Glutamatergic neuron (in vitro differentiated cells): ENCODE measurements at places on chromosomes 1 and 21.
A peak's percentile ranks its signal among the peaks of the same experiment; 100 is the strongest.

DNA sequence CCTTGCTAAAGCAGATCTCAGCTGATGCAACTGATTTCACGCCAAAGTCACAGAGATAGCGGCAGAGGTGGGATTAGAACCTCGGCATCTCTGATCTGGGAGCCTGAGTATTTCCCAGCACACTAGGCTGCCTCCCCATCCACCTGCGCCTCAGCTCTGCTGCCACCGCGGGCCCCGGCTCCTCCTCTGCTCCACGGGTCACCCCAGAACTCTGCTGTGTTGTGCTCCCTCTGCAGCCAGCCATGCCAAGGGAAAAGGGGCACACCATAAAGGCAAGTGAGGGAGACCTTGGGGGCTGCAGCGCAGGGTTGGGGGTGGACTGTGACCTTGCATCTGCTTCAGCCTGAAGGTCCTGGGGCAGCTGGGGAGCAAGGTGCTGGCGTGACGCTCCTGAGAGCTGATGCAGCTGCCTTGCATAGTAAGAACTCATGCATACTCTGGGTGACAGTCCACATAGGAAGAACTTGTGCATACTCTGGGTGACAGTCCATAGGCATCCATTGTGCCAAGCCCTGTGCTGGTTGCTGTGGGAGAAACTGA is 68.7 kb downstream of the MAN1C1 start:
- no peaks in the 10 kb centered on the region for H3K36me3 ChIP-seq
- H3K4me3 ChIP-seq, result no peak overlapping the region
- peaks cover 2% of the 10 kb centered on the region for H3K27me3 ChIP-seq
- H3K4me1 ChIP-seq, result no peaks in the 10 kb centered on the region
- DNase-seq, result no peak
- no peak overlapping the region for H3K27ac ChIP-seq

- H3K27ac ChIP-seq, result no peak overlapping the region
- H3K27me3 ChIP-seq, result peaks cover 14% of the 10 kb centered on the region
- H3K4me3 ChIP-seq, result peak overlapping the region; percentile 100
- no peak for DNase-seq
- peaks cover 7% of the 10 kb centered on the region for H3K36me3 ChIP-seq
These were observed 1.4 kb downstream of the B4GALT3 start for GRCh38 chr1:161175771-161176453.

DNA sequence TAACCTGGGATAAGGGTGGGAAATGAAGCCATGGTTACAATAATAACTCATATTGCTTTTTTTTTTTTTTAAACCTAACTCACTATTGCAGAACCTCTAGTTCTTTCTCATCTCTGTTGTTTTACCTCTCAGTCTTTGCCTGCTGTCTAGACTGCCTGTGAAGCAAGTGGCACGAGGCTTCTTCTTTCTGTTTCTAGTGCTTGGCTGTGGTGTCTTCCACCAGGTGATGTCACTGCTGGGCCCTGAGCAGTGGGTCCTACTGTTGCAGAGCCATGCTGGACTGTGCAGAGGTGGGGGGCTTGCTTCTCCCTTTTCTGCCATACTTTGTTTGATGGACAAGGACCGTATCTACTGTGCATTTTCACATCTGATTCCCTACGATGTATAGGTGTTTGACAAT is 51.7 kb downstream of the ZNF326 start:
- H3K36me3 ChIP-seq, result no peaks in the 10 kb centered on the region
- no peak for DNase-seq
- peaks cover 10% of the 10 kb centered on the region for H3K4me1 ChIP-seq
- H3K4me3 ChIP-seq, result no peak overlapping the region
- no peak overlapping the region for H3K27ac ChIP-seq

GRCh38 chr1:221753828-221754188 is 11.9 kb upstream of the DUSP10 start:
- H3K36me3 ChIP-seq, result no peaks in the 10 kb centered on the region
- H3K27ac ChIP-seq, result no peak overlapping the region
- no peak for DNase-seq
- peaks cover 1% of the 10 kb centered on the region for H3K4me1 ChIP-seq
- H3K4me3 ChIP-seq, result no peak overlapping the region

- no peak overlapping the region for H3K27ac ChIP-seq
- no peaks in the 10 kb centered on the region for H3K4me1 ChIP-seq
- H3K4me3 ChIP-seq, result no peak overlapping the region
- DNase-seq, result no peak
These were observed 10.9 kb downstream of the IGSF21 start for GRCh38 chr1:18118491-18118890.

DNA sequence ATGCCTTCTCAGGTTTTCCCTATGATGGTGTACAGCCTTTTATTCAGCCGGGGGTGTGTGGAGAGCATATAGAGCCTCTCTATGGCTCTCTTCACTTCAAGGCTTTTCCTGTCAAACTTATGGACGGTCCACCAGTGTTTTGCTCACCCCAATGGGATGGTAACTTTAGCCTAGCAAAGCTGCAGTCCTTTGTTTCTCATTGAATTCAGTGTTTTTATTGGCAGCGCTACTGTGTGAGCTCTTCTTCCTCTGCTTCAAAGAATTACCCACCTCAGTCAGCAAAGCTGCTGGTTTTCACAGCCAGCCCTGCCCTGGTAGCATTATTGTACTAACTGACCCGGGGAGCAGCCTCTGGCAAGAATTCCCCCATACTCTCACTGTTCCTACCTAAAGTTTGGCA is 145.3 kb upstream of the RRP15 start:
- DNase-seq, result no peak
- H3K27me3 ChIP-seq, result peaks cover 2% of the 10 kb centered on the region
- no peak overlapping the region for H3K27ac ChIP-seq
- H3K4me3 ChIP-seq, result no peak overlapping the region
- H3K4me1 ChIP-seq, result no peaks in the 10 kb centered on the region

- H3K27ac ChIP-seq, result no peak overlapping the region
- H3K4me1 ChIP-seq, result peaks cover 8% of the 10 kb centered on the region
- H3K27me3 ChIP-seq, result peaks cover 7% of the 10 kb centered on the region
These were observed 43.3 kb downstream of the FAAP20 start for GRCh38 chr1:2151252-2151651.

GRCh38 chr1:58573705-58574591 is 3.1 kb downstream of the TACSTD2 start:
- peaks cover 6% of the 10 kb centered on the region for H3K36me3 ChIP-seq
- no peak overlapping the region for H3K4me3 ChIP-seq
- peaks cover 8% of the 10 kb centered on the region for H3K27me3 ChIP-seq
- H3K27ac ChIP-seq, result no peak overlapping the region
- no peaks in the 10 kb centered on the region for H3K4me1 ChIP-seq
- no peak for DNase-seq

DNA sequence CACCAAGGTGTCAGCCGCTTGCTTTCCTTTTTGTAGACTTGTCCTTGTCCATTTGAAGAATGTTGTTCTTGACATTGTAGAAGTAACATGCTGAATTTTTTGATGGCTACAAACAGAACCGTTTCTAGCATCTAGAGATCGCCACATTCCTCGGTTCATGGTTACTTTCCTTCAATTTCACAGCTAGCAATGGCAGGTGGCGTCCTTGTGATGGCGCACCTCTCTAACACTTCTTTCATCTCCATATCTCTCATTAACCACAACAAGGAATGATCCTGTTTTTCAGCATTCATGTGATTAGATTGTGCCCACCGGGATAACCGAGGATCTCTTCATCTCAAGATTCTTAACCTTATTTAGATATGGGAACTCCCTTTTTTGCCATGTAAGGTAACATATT is 2129.8 kb downstream of the NCAM2 start:
- no peaks in the 10 kb centered on the region for H3K36me3 ChIP-seq
- no peak overlapping the region for H3K27ac ChIP-seq
- no peaks in the 10 kb centered on the region for H3K27me3 ChIP-seq
- H3K4me3 ChIP-seq, result no peak overlapping the region
- peaks cover 8% of the 10 kb centered on the region for H3K4me1 ChIP-seq
- DNase-seq, result no peak

- H3K4me3 ChIP-seq, result peak overlapping the region; percentile 80
- no peak overlapping the region for H3K27ac ChIP-seq
- peaks cover 4% of the 10 kb centered on the region for H3K27me3 ChIP-seq
These were observed 48.4 kb upstream of the CD34 start for GRCh38 chr1:207959141-207959825.

DNA sequence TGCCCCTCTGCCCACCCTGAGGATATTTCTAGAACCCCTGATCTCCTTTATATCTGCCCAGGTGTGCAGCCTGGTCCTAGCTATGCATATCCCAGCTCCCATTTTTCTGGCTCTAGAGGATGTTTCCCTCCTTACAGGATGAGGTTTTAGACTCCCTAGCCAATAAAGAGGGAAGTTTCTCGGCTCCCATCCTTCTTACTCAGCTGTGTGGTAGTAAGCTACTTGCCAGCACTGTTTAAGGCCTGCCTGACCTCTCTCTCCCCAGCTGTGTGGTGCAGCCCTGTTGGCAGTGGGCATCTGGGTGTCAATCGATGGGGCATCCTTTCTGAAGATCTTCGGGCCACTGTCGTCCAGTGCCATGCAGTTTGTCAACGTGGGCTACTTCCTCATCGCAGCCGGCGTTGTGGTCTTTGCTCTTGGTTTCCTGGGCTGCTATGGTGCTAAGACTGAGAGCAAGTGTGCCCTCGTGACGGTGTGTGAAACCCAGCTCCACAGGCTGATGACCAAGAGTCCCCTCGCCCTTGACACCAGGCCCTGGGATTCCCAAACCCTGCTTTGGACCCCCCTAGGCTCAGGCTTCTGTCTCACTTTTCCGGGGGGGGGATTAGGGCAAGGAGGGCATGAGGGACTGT is 7.8 kb upstream of the P3R3URF start:
- no peaks in the 10 kb centered on the region for H3K36me3 ChIP-seq
- no peaks in the 10 kb centered on the region for H3K27me3 ChIP-seq
- peaks cover 8% of the 10 kb centered on the region for H3K4me1 ChIP-seq
- no peak overlapping the region for H3K27ac ChIP-seq
- H3K4me3 ChIP-seq, result no peak overlapping the region

DNA sequence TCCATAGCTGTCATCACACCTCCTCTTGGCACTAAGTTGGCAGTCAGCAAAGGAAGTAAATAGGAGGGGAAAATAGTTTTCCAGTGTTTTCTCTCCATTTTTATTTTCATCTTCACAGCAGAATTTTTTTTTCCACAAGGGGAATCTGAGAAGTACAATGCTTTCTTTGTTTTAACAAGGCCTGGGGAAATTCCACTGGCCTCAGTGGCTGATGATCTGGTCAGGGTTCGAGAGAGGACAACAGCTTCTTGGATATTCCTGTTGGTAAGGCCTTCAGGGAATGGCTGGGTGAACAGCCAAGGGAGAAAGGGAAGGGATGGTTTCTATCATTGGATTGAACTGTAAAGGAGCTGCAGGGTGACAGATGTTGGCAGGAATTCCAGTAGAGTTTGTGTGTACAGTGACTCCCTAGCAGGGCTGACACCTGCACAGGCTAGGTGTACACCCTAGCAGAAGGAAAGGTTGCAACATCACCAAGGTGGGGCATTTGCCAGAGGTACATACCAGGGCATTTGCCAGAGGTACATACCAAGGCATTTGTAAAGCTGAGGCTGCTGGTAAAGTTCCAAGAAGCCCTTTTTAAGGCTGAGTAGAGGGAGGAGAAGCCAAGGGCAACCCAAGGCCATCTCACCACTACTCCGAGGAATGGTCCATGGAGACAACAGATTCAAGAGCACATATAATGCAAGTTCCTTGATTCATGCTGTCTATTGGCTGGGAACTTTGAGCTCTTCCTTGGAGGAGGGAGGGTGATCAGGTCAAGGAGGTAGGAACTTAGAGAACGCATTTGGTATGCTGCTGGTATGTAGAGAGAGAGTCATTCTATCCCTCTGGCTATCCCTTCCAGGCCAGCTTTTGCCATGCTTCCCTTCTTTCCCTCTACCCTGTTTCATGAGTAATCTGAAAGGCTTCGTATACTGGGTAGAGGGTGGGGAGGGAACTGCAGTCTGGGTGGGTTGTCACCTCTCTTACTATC is 3.1 kb downstream of the GJA5 start:
- H3K27ac ChIP-seq, result no peak overlapping the region
- H3K36me3 ChIP-seq, result no peaks in the 10 kb centered on the region
- H3K4me1 ChIP-seq, result peaks cover 2% of the 10 kb centered on the region
- DNase-seq, result no peak
